ENCODE measurements at places on chromosomes 16 and 17. TPM values are rescaled to one million over a fixed set of nuclear protein-coding genes. Genes with fewer than 3 reads are reported as not detected.

DNA sequence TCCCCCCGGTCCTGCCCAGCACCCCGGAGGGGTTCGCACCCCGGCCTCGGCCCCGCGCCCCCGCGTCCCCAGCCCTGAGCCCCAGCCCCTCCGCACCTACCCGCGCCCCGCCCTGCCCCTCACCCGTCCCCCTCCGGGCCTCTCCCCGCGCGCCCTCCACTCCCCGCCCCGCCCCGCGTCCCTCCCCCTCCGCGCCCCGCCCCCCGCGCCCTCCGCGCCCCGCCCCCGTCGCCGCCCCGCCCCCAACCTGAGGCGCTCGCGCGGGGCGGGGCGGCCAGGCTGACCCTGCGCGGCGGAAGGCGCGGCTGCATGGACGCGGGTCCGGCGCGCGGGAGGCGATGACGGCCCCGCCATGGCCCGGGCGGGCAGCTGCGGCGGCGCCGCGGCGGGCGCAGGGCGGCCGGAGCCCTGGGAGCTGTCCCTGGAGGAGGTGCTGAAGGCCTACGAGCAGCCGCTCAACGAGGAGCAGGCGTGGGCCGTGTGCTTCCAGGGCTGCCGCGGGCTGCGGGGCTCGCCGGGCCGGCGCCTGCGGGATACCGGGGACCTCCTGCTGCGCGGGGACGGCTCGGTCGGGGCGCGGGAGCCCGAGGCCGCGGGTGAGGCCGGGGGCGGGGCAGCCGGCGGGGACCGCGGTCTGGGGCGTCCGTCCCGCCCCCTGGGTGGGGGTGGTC lies at the start of gene SPIRE2:
TSS of gene SPIRE2 (plus strand) at position 277 of the 671 bp plus-strand sequence. CDS start at position 353, 76 bp downstream.
- DNase-seq: no peak

- DNase-seq: no peak
Observed at GRCh38 chr17:48575673-48576478, 2.3 kb downstream of the HOXB4 start.

Gene TPSG1
- total RNA-seq: not detected

Gene CSH2
- not detected for total RNA-seq

DNA sequence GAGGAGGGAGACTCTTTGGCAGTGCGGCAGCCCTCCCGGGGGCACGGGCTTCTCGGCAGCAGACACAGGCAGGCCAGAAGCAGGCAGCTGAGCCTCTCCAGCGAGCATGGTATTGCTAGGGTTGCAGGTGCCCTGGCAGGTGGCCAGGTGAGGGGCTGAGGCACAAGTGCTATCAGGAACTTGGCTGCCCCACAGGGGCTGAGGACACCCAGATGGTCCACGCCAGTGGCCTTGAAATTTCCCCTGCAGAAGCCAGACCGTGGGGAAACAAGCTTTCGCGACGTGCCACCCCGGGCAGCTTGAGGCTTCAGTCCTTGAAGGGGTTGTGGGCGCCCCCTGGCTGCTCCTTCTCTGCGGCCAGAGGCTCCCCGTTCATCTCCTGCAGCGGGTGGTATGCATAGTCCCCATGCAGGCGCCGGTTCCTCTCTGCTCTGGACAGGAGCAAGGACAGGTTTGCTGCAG lies 8.5 kb downstream of the NAGPA start:
- no peak for DNase-seq

Gene TIMP2
- total RNA-seq: 7.5 TPM

Gene C17orf78
- not detected for total RNA-seq

GRCh38 chr17:41555105-41555887 lies 16.6 kb downstream of the KRT9 start:
- DNase-seq: peak; percentile 46

Measured in foreskin keratinocyte (primary cell).